ENCODE measurements at places on chromosomes 13 and 19.

- DNase-seq, result no peak
Measured at GRCh38 chr19:31578326-31578725, 229.1 kb upstream of the TSHZ3 start.

GRCh38 chr19:28443361-28443760 lies 769.6 kb downstream of the UQCRFS1 start:
- no peak for DNase-seq

DNA sequence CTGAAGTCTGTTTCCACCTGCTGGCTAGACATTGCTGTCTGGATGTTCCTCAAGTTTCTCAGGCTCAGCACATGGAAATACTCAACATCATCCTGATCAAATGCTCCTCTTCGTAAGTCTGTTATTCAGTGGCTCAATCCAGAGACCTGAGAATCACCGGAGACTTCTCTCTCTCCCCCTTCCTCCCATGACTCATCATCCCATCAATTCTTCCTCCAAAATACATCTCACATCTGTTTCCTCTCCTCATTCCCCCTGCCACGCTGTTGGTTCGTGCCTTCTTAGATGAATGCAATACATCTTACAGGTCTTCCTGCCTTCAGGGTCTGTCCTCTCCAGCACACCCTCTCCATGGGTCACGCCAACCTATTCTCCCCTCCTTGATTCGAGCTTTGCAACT lies 7.4 kb upstream of the RXFP2 start:
- no peak for DNase-seq

- no peak for DNase-seq
Measured at GRCh38 chr13:99969919-99970650, 1.5 kb downstream of the ZIC5 start.

GRCh38 chr13:111043575-111043982 lies 71.5 kb upstream of the ARHGEF7 start:
- no peak for DNase-seq

- no peak for DNase-seq
Measured at GRCh38 chr13:111532111-111532510, 211.7 kb downstream of the TEX29 start.

- no peak for DNase-seq
Measured at GRCh38 chr13:85657942-85658341, 141.3 kb downstream of the SLITRK6 start.

- DNase-seq, result no peak
Measured at GRCh38 chr19:29715701-29716581, 880 bp upstream of the C19orf12 start.

- DNase-seq, result no peak
Measured at GRCh38 chr13:22061806-22062391, 391.0 kb downstream of the FGF9 start.

DNA sequence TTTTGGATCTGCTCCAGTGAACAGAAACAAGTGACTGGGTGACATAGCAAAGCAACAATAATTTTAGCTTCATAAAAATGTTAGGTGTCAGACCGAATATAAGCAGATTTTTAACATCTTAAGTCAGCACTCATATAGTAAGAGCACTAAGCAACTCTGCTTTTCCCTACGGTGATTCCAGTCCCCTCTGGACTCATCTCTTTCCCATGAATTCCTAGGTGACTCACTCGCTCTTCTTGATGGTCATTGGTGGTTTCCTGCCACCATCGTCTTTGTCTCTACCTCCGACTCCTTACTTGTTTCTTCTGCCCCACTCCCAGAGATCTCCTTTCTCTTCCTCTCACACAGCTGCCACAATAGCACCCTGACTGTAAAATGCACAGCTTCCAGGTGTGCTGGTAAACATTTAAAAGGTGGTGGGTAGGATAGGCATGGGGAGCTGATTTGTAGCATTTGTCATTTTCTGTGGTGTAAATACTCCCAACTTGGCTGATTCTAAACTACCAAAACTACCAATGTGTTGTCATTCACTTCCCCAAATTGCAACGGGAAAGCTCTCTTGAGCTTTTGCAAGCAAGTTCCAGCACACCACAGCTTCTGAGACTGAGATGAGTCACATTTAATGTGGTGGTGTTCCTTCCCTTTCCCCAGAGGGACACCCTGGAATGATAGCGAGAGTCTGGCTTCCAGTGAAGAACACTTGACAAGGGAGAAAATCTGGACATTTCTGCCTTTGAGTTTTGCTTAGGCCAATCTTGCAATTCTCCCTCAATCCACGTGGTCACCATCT lies 42.8 kb upstream of the CLDN10 start:
- no peak for DNase-seq

- DNase-seq, result no peak
Measured at GRCh38 chr19:20044663-20045062, 5.4 kb upstream of the ZNF682 start.

DNA sequence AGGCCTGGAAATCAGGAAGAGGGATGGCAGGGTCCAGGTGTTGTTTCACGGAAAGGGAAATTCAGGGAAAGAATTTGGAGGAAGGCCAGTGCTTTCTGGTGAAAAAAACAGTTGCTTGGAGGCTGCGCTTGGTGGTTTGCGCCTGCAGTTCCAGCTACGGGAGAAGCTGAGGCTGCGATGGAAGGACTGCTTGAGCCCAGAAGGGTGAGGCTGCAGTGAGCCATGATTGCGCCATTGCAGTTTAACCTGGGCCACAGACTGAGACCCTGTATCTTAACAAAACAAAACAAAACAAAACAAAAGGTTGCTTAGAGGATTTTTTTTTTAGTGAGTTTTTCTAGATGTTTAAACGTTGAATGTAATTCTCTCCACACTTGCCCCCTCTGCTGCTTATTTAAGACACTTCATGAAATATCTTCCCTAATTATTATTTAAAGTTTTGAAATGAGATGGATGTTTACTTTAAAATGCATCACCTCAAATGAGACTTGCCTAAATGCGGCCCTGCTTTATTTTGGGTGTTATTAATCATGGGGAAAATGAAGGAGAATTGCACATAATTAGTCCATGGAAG lies 75.4 kb upstream of the TRPC4 start:
- DNase-seq, result no peak

DNA sequence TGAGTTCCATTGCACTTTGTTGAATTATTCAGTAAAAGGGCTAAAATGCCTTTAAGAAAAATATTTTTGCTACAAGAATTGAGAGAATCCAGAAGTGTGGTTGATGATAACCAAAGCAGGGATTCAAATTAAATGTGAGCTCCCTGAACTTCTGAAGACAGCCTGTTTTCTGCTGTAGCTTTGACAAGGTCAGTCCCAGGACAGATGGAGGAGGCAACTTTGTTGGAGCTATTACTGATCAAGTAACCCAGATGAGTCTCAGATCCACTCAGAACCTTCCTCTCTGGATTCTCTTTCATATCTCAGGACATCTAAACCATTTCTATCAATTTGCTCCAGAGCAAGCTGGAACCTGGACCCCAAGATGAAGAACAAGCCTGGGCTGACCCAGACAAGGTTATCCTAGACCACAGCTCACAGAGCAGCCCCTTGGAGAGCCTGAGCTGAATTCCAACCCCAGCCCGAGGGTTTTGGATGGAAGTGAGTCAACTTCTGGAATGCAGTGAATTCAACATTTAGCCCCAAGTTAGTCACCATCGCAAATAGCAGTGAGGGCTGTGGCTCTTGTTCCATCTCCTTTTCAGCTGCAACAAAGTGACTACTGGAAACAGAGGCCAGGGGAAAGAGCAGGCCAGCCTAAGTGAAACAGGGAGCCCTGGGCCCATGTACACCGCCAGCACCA lies 137.8 kb upstream of the TSC22D1 start:
- no peak for DNase-seq

DNA sequence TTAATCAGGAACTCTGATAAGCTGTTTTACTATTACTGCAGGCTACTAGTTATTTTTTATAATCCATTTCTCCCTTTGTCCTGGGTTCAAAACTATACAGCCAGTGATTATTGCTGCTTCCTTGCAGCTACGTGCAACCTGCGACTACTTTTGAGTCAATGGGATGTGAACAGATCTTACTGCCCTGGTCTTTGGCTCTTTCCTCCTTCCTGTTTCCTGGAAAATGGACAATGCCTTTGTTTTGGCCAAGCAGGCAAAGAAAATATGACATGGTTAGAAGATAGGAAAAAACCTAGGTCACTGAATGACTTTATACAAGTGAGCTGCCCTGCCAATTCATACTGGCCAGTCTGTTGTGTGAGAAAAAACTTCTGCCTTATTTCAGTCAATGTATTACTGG lies 201.2 kb upstream of the KLF12 start:
- DNase-seq, result no peak

GRCh38 chr19:46328079-46328478 lies 18.8 kb upstream of the PPP5C start:
- DNase-seq, result no peak

DNA sequence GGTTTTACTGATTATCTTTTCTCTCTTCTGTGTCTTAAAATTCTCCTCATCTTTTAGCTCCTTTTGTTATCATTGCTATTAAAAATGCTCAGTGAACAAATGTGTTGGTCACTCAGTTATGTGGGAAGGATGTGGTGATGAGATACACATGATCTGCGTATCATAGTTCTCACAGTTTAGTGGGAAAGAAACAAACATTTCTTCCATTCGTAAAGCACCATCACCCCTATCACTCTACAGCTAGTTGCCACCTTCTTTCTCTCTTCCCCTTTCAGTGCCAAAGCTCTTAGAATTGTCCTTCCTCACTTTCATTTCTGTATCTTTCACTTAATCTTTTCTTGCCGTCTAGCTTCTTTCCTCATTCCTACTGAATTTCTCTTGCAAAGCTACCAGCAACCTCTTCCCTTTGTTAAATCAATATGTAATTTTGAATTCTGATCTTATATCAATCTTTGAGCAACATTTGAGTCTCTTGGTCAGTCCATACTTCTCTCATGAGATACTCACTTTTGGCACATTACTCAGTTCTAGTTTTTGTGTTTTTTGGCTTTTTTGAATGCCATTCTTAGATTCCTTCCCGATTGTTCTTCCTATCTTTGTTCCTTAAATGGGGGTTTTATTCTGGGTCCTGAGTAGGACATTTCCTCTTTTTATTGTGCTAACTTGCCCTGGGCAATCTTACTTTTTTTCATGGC lies 122.3 kb downstream of the PCCA start:
- no peak for DNase-seq

Data from mesothelial cell of epicardium (in vitro differentiated cells).